AG04449 (cell line): ENCODE measurements at places on chromosomes 7 and 10.

GRCh38 chr10:75932921-75933320 is 501.5 kb downstream of the LRMDA start:
- DNase-seq = no peak

GRCh38 chr10:30639946-30640786 is 10.6 kb upstream of the LYZL2 start:
- no peak for DNase-seq

- DNase-seq = no peak
Observed at GRCh38 chr10:80473096-80473657, 19.1 kb downstream of the TSPAN14 start.

DNA sequence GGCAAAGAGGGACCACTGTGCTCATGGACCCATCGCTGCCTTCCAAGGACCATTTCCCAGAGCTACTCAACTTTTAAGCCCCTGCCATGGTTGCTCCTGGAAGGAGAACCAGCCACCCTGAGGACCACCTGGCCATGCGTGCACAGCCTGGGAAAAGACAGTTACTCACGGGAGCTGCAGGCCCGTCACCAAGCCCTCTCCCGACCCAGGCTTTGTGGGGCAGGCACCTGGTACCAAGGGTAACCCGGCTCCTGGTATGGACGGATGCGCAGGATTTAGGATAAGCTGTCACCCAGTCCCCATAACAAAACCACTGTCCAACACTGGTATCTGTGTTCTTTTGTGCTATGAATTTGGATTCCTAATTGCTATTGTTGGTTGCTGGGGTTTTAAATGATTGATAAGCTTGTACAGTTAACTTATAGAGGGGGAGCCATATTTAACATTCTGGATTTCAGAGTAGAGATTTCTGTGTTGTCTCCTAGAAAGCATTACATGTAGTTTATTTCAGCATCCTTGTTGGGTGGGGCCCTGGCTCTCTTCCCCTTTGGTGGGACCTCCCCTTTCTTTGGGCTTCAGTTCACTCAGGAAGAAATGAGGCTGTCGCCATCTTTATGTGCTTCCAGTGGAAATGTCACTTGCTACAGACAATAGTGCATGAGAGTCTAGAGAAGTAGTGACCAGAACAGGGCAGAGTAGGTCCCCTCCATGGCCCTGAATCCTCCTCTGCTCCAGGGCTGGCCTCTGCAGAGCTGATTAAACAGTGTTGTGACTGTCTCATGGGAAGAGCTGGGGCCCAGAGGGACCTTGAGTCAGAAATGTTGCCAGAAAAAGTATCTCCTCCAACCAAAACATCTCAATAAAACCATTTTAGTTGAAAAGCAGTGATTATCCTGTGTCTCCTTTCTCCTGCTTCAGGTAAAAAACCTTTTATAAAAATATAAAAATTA is 19.4 kb downstream of the LAT2 start:
- DNase-seq = no peak
